HT1080 (cell line): ENCODE measurements at places on chromosomes 1 and 21. TPM values are rescaled to one million over a fixed set of nuclear protein-coding genes. Genes with fewer than 3 reads are reported as not detected.

SPOCD1 gene
- total RNA-seq = 16.4 and 25.2 TPM in 2 replicates

SH2D1B gene
- total RNA-seq = 0.10 and 0.40 TPM in 2 replicates

LAMB3 gene
- 387 and 423 TPM in 2 replicates for total RNA-seq

FAM163A gene
- not detected in 2 replicates for total RNA-seq

SPATA46 gene
- total RNA-seq = not detected in 2 replicates

MYBPH gene
- not detected in 2 replicates for total RNA-seq

RGSL1 gene
- total RNA-seq = 0.02 TPM in 1 of 2 replicates, not detected in the other

LGR6 gene
- 0.10 TPM in 1 of 2 replicates, not detected in the other for total RNA-seq

PPIAL4G gene
- not detected in 2 replicates for total RNA-seq

SELL gene
- total RNA-seq = 0.27 TPM in 1 of 2 replicates, not detected in the other

ODR4 gene
- total RNA-seq = 10.9 and 14.1 TPM in 2 replicates

C1QC gene
- total RNA-seq = not detected in 2 replicates

PIK3R3 gene
- 2.1 and 2.6 TPM in 2 replicates for total RNA-seq

APH1A gene
- 134 and 160 TPM in 2 replicates for total RNA-seq

FOXO6 gene
- 0.90 and 0.97 TPM in 2 replicates for total RNA-seq

TAL1 gene
- 0.03 and 0.10 TPM in 2 replicates for total RNA-seq

OR10Z1 gene
- not detected in 2 replicates for total RNA-seq

OR2T11 gene
- total RNA-seq = not detected in 2 replicates

KIF26B gene
- total RNA-seq = 0.90 and 1.1 TPM in 2 replicates

DBT gene
- total RNA-seq = 1.8 and 2.8 TPM in 2 replicates

CDCP2 gene
- not detected in 2 replicates for total RNA-seq

CYYR1 gene
- total RNA-seq = not detected in 2 replicates

WNT9A gene
- 0.33 and 0.68 TPM in 2 replicates for total RNA-seq

IGSF9 gene
- 0.80 and 1.2 TPM in 2 replicates for total RNA-seq

ADCY10 gene
- total RNA-seq = not detected in 2 replicates

EFNA3 gene
- 3.3 and 7.0 TPM in 2 replicates for total RNA-seq

FHAD1 gene
- 0.87 and 1.4 TPM in 2 replicates for total RNA-seq

BSND gene
- not detected in 2 replicates for total RNA-seq

C1orf53 gene
- total RNA-seq = 10.1 and 10.9 TPM in 2 replicates

RNF186 gene
- total RNA-seq = not detected in 2 replicates

LRRC3 gene
- total RNA-seq = 0.07 TPM in 1 of 2 replicates, not detected in the other

SASS6 gene
- 11.1 and 12.1 TPM in 2 replicates for total RNA-seq

CFHR5 gene
- total RNA-seq = not detected in 2 replicates

ADGRL2 gene
- total RNA-seq = 21.6 and 27.2 TPM in 2 replicates

DIRAS3 gene
- 0.14 TPM in 1 of 2 replicates, not detected in the other for total RNA-seq

ADPRS gene
- 104 and 112 TPM in 2 replicates for total RNA-seq

DDX20 gene
- 23.3 and 32.4 TPM in 2 replicates for total RNA-seq

MATN1 gene
- total RNA-seq = 0.43 TPM in 1 of 2 replicates, not detected in the other

PCBP3 gene
- not detected in 2 replicates for total RNA-seq

S100A1 gene
- total RNA-seq = 0.17 TPM in 1 of 2 replicates, not detected in the other

INKA2 gene
- 0.73 and 4.2 TPM in 2 replicates for total RNA-seq

HEYL gene
- total RNA-seq = not detected in 2 replicates

NEXN gene
- 2.6 and 4.2 TPM in 2 replicates for total RNA-seq

HCRTR1 gene
- total RNA-seq = not detected in 2 replicates

FCRL1 gene
- total RNA-seq = not detected in 2 replicates

NPR1 gene
- 0.02 and 0.03 TPM in 2 replicates for total RNA-seq

PYHIN1 gene
- 0.26 TPM in 1 of 2 replicates, not detected in the other for total RNA-seq

TMEM222 gene
- 61.1 and 75.0 TPM in 2 replicates for total RNA-seq

CFHR4 gene
- total RNA-seq = not detected in 2 replicates

INSRR gene
- not detected in 2 replicates for total RNA-seq

CR2 gene
- not detected in 2 replicates for total RNA-seq

CCT3 gene
- 450 and 472 TPM in 2 replicates for total RNA-seq

HPCAL4 gene
- total RNA-seq = not detected in 2 replicates
